T-helper 17 cell (primary cell): ENCODE measurements at places on chromosomes 3 and 15.
A peak's percentile ranks its signal among the peaks of the same experiment; 100 is the strongest.

GRCh38 chr3:128266453-128266852, 113.2 kb downstream of the EEFSEC start:
- no peak for DNase-seq

GRCh38 chr3:38139652-38140051, 1.2 kb downstream of the MYD88 start:
- DNase-seq: no peak

- peak; percentile 10 for DNase-seq
Observed at GRCh38 chr3:128226795-128227395, 73.6 kb downstream of the EEFSEC start.

- no peak for DNase-seq
Observed at GRCh38 chr15:29398907-29399306, 129.3 kb upstream of the NSMCE3 start.

DNA sequence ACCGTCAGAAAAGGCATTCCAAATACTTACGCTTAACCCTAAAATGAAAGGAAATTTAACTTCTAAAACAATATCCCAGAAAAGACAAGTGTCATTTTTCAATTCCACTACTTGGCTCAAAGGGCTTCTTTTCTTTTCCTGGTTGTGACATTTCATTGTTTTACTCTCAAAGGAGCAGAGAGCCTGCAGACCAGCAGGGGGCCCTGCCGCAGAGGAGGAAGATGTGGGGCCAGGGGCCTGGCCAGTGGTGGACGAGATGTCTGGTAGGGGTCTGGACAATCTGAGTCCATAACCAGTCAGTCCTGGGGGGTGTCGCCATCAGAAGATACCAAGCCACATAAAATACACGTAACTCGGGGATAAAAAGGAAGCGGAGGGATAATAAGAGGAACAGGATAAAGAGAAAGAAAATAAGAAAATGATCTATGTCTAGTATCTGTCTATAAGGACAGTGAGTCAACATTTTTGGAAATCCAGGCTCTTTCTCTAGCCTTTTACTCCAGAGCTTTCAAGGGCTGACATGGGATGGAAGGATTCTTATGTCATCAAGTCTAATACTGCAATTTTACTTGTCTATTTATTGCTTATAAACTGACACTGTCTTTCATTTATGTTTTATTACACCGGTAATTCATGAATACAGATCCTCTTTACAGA, 54.2 kb upstream of the ARHGEF3 start:
- DNase-seq: no peak

- no peak for DNase-seq
Observed at GRCh38 chr15:56425976-56426375, 39.0 kb downstream of the MNS1 start.
